ENCODE measurements at places on chromosomes 2 and 18.
A peak's percentile ranks its signal among the peaks of the same experiment; 100 is the strongest.

GRCh38 chr18:8894823-8895222 is 189.5 kb downstream of the MTCL1 start:
- no peak for DNase-seq

DNA sequence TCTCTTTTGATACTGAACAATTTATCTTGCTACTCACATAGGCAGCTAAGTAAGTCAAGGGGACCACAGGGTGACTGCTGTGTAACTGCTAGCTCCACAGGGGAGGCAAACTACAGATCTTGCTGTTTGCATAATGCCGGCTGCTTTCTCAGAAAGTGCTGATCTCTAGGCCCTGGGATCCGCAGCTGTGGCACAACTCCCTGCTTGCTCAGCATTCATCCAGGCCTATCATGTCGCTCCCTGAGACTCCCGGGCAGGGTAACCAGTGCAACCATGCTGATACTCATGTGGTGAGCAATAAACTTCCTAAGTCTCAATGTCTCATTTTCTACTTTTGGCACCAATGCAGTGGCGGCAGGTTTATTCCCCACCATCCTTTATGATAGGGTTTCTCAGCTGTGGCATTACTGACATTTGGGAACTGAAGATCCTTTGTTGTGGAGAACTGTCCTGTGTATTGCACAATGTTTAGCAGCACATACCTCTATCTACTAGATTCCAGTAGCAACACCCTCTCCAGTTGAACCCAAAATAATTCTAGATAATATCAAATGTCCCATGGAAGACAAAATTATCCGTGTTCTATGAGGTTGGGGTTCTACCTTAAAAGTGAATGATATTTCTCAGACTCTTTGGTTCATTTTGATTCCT is 1101.3 kb downstream of the LRP1B start:
- DNase-seq: no peak

GRCh38 chr2:121287146-121287798 is 2.3 kb upstream of the TFCP2L1 start:
- DNase-seq: no peak

- no peak for DNase-seq
Observed at GRCh38 chr18:35875566-35875965, 96.9 kb upstream of the RMP24 start.

DNA sequence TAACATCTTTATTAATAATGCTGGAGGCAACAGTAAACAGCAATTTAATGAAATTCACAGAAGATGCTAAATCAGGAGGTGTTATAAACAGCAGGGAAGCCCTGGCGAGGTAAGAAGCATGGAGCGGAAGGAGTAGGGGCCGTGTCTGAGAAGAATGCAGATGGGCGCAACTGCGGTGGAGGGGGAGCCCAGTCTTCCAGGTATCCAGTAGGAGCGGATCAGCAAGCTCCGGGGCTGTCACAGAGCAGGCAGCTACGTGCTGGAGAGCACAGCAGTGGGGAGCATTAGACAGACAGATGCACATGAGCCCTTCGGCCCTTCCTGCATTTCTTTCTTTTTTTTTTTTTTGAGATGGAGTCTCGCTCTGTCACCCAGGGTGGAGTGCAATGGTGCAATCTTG is 82.3 kb downstream of the SH3RF3 start:
- DNase-seq: no peak

DNA sequence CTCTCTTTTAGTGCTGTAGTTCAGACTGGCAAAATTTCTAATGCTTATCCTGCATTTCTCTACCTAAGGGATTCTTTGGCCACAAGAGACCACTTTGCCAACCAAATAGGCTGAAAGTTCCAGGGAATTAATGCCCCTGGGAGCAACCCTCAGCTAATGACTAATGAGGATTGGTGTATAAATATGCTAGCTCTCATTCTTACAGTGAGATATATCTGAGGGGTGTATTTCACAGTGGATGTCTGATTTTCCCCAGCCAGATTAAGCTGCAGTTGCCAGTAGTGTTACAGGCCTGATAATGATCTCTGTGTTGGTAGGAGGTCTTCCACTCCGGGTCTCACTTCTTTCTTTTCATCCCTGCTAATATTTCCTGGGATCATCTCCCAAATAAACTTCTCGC is 90.4 kb downstream of the GULP1 start:
- no peak for DNase-seq

GRCh38 chr2:85887566-85888019 is 1.2 kb downstream of the ST3GAL5 start:
- no peak for DNase-seq

- no peak for DNase-seq
Observed at GRCh38 chr2:207619764-207620203, 5.4 kb downstream of the METTL21A start.

- no peak for DNase-seq
Observed at GRCh38 chr18:3358310-3358709, 91.7 kb upstream of the TGIF1 start.

DNA sequence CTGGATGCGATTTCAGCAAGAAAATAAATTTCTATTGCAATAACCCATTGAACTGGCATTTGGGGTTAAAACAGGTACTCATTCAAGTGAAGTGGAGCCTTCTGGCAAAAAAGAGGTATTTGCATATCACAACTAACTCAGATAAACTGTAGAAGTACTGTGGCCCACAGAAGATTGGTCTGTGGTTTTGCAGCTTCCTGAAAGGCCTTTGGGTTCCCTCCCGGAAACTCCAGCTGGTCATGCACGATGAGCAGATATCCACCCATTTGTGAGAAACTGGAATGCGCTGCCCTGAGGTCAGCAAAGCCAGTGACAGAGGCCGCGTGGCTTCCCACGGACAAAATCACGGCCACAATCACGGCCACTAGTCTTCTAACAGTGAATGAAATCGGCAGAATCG is 106.3 kb downstream of the EPHA4 start:
- DNase-seq: no peak

GRCh38 chr2:78992807-78993517 is 32.5 kb upstream of the REG3G start:
- peak; percentile 10 for DNase-seq

DNA sequence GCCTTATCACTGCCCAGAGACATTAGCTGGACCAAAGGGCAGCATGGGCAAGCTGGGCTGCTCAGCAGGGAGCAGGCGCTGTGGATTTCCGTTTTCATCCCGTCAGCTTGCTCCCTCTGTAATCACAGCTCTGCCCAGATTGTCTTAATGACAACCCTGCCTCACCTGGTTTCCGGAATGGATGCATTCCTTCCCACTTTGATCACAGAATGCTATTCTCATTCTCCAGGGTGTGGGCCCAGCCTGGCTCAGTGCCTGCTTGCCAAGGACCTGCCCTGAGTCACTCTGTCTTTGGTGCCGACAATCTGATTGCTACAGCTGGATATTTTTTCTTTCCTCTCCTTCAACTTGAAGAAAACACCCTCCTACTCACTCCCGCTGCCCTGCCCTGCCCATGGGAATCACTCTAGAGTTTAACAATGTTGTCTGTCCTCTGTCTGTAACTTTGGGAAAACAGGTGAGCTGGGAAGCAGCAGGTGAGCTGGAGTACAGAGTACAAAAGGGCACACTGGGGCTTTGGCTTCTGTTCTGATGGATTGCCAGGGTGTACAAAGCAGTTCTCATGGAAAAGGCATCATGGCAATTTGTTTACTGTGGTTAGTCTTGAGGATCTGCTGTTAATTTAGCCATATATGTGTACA is 27.2 kb upstream of the FAM136A start:
- no peak for DNase-seq

GRCh38 chr2:206727287-206727686 is 9.1 kb upstream of the DYTN start:
- no peak for DNase-seq

DNA sequence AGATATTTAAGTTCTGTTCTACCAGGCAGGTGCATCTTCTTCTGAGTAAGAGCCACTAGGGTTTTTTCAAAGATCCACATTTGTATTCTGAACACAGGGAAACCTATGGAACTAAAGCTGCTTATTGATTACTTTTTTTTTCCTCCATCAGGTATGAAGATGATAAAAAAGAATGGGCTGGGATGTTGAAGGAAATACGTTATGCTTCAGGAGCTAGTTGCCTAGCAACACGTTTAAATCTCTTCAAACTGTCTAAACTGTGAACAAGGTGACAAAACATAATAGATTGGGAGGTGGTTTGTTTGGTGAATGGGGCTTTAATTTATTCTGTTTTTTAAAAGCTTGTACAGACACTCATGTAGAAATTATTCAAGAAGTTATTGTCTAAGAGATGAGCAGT is 15.9 kb downstream of the KLHL41 start:
- DNase-seq: no peak

GRCh38 chr2:46770622-46771021 is 145.0 kb downstream of the MCFD2 start:
- no peak for DNase-seq

DNA sequence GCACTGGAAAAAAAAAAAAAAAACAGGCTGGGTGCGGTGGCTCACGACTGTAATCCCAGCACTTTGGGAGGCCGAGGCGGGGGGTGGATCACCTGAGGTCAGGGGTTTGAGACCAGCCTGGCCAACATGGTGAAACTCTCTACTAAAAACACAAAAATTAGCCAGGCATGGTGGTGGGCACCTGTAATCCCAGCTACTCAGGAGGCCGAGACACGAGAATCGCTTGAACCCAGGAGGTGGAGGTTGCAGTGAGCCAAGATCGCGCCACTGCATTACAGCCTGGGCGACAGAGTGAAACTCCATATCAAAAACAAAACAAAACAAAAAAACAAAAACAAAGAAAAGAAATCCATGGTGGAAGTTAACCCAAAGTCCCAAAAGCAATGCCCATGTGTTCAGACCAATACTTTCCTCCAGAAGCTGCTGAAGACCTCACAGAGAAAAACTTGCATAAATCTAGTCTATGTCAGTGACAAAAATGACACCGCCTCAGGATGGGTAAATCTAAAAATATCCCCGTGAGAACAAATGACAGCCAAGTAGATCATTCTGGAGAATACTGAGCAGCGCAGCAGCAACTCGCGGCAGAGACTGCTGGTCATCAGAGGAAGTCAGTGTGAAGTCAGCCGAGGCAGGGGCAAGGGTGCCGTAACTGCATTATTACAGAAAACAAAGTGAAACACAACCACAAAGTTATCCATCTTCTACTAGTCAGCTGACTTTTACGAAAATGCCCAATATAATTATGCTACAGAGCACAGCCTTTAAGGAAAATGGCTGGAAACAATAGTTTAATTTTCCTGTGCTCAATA is 41.0 kb downstream of the LPIN2 start:
- DNase-seq: no peak

- no peak for DNase-seq
Observed at GRCh38 chr18:47560723-47561715, 309.6 kb upstream of the SKOR2 start.

GRCh38 chr18:23189768-23190661 is 54.7 kb downstream of the CABLES1 start:
- no peak for DNase-seq

DNA sequence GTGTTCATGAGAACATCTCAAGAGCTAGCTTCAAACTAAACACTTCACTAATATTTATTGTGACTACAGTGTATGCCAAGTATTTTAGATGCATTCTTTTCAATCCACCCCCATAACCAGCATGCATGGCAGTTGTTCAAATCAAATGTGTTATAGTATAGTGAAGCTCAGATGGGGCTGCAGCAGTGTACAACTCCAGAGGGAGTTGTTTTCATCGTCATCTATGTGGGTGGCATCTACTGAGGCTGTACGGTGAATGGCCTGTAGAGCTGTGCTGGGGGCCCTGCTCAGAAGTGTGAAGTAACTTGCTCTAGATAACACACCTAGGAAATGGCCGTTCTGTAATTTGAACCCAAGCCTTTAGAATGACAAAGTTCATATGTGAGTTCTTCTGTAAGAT is 71.8 kb upstream of the LRATD1 start:
- no peak for DNase-seq

DNA sequence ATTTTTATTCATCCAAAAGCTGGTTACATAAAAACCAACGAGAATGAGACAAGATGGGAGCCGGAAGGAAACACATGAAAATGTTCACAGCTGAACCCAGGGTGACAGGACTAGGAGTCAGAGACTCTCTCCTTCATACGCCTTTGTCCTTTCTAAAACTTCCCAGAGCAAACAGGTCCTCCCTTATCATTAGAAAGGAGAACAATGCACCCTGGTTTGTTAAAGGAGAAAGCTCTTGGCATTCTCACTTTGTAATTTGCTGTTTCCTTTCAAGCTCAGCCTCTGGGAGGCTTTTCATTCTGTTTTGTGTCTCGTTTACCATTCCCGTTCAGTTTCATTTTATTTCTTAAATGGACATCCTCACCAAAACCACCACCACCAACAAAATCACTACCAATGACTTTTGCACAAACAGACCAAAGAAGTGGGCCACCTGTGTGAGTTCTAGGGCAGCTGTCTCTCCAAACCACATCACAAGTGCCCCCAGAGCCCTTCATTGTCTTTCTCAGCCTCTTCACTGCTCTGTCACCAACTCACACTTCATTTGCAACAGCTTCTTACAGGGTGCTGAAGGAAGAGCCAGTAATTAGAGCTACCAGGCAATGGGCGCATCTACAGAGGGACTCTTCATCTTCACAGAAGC is 105.3 kb downstream of the HDAC4 start:
- DNase-seq: no peak

DNA sequence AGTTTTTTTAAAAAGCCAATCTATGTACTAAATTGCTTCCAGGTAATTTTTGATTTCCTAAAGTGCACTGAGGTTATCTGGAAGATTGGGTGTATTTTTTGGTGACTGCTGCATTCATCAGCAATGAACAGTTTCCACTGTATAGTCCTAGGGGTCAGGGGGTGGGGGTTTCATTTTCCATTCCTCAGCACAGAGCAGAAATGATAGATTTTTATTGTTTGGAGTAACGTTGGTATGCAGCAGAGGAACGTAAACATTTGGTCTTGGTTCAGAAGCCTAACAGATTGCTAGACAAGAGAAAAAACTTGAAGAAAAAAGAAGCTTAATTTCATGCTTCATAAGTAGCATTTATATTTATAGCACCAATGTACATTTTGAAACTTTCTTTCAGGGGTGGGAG is 54.9 kb downstream of the ZCCHC2 start:
- no peak for DNase-seq

GRCh38 chr2:188524519-188525113 is 232.9 kb downstream of the GULP1 start:
- peak; percentile 32 for DNase-seq

DNA sequence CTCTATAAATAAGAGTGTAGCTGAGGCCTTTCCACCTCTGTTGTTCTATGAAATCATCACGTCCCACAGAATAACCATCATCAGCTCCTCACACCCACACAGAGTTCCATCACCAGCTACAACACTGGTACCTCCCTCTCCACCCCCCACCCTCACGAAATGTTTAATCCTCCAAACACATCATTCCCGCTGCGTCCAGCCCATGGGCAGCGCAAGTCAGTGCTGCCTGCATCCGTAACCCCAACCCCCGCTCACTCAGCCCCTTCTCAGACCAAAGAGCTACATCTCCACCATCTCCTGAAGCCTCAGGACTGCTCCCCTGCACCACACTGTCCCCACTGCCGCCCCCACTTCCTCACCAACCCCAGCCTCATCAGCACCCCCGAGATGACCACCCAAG is 19.4 kb downstream of the DNMT3A start:
- DNase-seq: no peak

DNA sequence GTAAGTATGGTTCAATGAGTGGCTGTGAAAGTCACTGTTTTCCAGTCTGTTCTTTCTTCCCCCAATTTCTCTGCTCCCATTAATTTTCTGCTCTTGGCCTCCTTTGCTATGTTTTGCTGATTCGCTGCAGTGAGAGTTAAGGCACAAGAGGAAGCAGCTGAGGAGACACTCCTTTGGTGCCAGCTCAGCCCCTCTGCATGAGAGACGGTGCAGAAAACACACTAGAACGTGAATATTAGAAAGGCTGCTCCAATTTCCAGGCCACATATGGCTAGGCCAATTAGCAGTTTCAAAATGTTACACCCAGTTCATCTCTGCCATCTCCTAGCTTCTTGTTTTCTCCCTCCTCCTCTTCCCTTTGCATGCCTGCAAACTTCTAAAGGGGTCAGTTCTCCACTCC is 38.9 kb downstream of the AKAIN1 start:
- no peak for DNase-seq

All from right lung (tissue), 10 donors.